Activated CD4-positive, alpha-beta memory T cell treated with anti-CD3 and anti-CD28 coated beads, Interleukin-2, amount 10 ng/mL, durations not matched to agents 7 days and 5 days (primary cell): ENCODE measurements at places on chromosomes 1 and 21.

DNA sequence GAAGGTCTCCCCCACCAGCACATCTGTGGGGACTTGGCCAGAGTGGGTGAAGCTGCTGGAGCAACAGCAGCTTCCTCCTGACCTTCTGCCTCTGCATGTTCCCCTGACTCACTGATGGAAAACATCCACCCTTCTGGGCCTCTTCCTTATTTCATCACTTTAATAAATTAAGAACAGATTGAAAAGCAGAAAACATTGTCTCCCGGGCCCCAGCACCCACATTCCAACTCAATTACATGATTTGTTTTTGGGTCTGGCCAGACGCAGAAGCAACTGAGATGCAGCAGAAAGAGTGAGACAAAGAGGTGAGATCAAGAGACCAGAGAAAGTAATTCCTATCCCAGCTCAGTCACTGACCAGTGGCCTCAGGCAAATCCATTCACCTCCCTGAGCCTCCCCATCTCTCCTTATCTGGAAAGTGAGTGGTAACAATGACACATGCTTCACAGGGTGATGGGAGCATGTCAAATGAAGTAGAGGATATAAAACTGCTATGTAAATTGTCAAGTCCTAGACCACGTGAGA lies 157.1 kb downstream of the ELAVL4 start:
- DNase-seq, result no peak

- DNase-seq, result no peak
Observed at GRCh38 chr21:24594082-24594481, 1013.2 kb downstream of the MRPL39 start.

DNA sequence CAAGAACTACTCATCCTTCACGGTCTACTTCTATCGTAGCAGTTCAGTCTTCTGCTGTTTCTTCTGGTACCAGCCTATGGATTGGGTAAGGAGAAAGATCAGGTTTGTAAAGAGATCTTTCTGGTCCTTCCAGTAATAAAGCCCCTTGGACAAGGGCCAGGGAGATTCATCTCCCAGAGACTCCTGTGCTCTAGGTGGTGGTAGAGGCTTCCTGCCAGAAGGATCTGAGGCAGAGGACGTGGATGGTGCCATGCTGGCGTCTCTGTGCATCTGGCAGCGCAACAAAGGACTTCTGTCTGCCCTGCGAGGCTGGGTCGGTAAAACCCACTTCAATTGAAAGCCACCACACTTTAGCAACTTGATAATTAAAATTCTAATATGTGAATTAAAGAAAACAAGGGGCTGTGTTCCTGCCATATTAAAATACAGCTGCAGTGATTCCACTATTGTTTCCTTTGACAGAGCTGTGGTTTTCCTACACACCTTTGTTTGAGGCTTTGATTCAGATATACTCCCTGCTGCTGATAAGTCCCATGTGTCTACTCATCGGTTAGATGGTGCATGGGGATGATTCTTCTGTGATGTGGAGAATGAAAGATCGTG lies 73.6 kb downstream of the ROR1 start:
- DNase-seq, result no peak

DNA sequence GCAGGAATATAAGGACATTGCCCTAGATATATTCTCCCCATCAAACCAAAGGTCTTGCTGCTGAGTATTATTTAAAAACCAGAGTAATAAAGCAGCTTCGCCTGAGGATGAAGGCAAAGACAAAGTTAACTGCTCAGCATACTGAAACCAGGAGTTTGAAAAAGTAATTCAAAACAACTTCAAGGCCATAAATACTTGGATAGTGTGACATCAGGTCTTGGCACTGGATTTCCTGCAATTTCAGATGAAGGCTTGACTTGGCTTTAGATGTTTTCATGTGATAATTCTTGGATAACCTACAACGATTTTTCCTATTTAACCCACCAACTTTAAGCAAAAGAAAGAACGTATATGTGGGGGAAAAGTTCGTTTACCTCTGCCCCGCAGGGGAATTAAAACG lies 10.6 kb downstream of the SOD1 start:
- no peak for DNase-seq

DNA sequence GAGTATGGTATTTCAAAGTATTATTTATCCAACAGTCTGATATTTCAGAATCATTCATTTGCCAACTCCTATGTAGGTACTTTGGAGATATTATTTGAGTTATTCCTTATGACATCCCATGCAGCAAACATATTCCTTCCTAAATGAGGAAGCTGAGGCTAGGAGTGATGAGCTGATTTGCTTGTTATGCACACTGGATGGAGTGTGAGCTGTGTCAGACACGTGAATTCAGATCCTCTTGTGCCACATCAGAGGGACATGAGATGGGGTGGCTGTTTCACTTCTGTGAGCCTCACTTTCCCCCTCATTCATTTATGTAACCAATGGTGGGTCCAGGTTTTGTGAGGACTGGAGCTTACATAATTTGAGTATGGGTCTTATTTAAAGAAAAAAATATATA lies 215.9 kb downstream of the DISC1 start:
- DNase-seq, result no peak

DNA sequence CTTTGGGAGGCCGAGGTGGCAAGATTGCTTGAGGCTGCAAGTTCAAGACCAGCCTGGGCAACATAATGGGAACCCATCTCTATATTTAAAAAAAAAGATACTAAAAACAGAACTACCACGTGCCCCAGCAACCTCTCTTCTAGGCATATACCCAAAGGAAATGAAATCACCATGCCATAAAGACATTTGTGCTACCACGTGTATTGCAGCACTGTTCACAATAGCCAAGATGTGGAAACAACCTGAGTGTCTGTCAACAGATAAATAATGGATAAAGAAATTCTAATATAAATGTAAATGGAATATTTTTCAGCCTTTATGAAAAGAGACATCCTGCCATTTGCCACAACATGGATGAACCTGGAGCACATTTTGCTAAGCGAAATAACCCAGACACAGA lies 128.6 kb downstream of the PCNX2 start:
- DNase-seq, result no peak

- DNase-seq, result no peak
Observed at GRCh38 chr1:232621050-232621449, 8.9 kb downstream of the SIPA1L2 start.

DNA sequence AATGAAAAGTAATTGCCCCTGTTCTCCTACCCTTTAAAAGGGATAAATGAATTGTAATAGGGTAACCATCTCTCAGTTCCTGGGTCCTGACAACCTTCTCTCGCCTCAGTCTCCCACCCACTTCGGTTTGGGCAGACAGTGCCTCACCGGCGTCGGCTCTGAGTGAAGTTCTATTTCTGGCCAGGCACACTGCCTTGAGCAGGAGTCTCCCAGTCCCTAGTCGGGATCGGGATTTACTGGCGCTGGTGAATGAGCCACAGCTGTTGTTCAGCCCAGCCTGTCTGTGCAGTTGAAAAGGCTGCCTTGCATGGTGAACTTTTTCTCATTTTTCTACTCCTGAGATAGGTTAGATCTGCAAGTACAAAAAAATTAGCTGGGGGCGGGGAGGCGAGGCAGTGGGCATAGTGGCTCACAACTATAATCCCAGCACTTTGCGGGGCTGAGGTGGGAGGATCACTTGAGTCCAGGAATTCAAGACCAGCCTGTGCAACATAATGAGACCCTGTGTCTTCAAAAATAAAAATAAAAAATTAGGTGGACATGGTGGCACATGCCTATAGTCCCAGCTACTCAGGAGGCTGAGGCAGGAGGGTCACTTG lies 7.4 kb downstream of the PLEKHM2 start:
- no peak for DNase-seq

- DNase-seq, result no peak
Observed at GRCh38 chr1:204883405-204883804, 12.7 kb downstream of the NFASC start.

DNA sequence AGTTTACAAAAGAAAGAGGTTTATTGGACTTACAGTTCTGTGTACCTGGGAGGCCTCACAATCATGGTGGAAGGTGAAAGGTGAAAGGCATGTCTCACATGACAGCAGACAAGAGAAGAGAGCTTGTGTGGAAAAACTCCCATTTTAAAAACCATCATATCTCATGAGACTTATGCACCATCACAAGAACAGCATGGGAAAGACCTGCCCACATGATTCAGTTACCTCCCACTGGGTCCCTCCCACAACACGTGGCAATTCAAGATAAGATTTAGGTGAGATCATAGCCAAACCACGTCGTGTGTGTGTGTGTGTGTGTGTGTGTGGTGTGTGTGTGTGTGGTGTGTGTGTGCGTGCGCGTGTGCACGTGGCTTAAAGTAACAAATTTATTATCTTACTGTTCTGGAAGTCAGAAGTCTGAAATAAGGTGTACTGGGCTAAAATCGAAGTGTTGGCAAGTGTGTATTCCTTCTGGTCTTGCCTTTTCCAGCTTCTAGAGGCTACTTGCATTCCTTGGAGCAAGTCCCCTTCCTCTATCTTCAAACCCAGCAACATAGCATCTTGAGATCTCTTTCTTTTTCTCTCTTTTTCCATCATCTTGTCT lies 48.1 kb upstream of the MPC2 start:
- no peak for DNase-seq

DNA sequence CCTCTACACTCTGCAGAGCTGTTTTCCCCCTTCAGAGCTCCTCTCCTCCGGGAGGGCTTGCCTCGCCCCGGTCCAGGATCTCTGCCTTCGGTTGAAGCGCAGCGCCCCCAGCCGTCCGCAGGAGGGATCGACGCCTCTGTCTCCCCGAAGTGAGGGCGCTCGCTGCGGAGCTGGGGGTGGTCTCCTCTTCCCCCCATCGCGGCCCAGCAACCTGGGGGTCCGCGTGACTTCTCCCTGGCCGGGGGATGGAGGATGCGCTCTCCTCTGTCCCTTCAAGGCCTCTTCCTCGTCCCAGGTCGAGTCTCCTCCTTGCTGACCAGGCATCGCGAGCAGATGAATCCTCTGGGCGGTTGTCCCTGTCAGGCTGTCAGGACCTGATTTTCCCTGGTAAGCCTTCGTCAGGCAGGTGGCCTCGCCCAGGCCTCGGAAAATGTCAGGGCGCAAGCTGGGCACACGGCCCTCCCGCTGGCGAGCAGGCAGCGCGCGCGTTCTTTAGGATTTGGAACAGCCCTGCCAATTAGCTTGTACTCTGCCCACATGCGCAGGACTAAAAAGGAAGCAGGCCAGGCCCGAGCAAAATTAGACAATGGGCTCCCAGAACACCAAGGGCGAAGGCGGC lies 90.5 kb downstream of the EDEM3 start:
- DNase-seq, result peak; percentile 58

- DNase-seq, result no peak
Observed at GRCh38 chr1:216346526-216346925, 76.7 kb downstream of the USH2A start.

GRCh38 chr1:10682449-10683309 lies 113.8 kb downstream of the CASZ1 start:
- no peak for DNase-seq

DNA sequence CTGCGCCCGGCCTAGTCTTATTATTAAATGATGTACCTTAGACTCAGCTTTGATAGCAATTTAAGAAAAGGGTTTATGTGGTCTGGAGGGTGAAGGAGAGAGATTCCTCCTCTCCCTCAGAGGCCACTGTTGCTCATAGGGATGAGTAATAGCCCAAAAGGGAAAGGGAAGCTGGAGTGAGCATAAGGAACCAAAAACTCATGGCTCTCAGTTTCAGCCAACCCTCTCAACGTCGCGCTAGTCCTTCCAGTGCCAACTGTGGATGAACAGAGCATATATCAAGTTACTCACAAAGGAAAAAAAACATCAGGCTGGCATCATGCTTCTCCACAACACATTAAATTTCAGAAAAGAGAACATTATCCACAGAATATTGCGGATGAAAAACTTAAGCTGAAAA lies 8.3 kb upstream of the GPR89B start:
- DNase-seq, result no peak

DNA sequence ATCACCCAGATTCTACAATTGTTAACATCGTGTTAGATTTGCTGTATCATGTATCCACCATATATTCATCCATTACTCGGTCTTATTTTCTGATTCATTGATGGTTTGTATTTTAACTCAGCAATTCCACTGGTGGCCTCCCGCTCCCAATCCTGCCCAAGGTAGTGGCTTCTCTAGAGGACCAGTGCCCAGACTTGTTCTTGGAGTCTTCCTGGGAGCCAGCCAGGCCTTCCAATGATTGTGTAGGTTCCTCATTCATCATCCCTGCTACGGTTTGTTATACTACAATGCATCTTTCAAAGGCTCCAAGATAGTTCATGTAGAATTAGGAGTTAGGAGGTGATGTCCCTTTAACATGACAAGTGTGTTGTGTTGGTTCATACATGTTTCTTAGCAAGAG lies 451.1 kb downstream of the SETD4 start:
- no peak for DNase-seq

GRCh38 chr1:6347641-6348487 lies 45.7 kb downstream of the ACOT7 start:
- DNase-seq, result peak; percentile 71

DNA sequence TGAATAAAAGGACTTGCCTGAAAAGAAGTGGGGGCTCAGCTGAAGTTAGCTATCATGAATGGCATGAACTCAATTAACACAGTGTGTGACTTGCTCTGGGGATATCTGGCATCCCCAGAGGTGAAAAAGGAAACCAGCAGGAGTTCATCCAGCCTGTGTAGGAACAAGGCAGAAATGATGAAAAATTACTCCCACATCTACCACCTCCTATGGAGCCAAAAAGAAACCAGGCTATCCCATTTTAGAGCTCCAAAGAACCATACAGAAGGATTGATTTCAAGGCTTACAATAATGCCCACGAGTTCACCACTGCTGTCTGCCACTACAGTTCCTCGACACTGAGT lies 25.3 kb downstream of the TP53BP2 start:
- DNase-seq, result no peak

DNA sequence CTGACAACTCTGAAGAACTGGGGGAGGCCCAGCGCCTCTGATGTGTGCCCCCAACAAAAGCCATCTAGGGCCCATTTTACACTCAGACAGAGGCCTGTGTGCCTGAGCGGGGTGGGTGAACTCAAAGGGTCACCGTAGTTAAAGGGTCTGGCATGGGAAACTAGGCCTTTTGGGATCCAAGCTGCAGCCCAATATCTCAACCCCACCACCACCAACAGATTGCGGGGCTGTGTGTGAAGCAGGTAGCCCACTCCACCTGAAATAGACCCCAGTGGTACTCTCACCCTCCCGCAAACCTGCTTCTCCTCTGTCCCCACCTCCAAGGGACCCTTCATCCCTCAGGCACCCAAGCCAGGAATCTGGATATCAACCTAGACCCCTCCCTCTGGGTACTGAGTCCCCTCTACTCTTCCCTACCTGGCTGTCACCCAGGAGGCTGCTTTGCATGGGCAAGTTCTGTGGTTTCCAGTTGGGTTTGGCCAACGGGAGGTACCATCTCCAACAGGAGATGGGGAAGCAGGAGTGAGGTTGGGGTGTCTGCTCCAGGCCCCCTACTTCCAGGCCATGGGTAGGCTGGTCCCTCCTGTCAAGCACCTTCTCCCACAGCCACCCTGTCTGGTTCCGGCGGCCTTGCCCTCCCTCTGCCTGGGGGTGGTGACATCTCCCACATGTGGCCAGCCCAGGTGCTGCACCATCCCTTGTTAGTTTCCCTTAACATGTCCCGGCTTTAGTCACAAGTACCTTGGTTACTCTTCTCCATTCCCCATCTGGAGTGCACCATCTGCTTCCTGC lies 35.2 kb upstream of the LRP8 start:
- peak; percentile 14 for DNase-seq

DNA sequence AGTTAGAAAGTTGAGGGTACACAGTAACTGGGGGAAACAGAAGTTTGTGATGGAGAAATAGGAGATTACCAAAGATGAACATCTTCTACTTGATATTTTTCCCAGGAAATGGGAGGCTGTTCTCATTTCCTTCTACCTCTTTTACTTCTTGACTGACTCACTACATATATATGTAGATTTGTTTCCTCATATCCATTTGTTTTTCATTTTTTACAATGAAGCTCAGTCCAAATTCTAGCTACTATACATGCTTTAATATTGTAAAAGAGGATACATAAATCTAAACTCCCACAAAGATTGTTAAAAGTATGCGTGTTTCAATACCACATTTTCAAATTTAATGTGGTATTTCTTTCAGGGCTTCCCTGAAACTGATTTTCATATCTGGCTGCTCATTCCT lies 366.6 kb upstream of the NCAM2 start:
- no peak for DNase-seq
